ENCODE measurements at places on chromosomes 3 and 15. TPM values are rescaled to one million over a fixed set of nuclear protein-coding genes. Genes with fewer than 3 reads are reported as not detected.
A peak's percentile ranks its signal among the peaks of the same experiment; 100 is the strongest.

- no peak for DNase-seq
Observed at GRCh38 chr3:42161050-42161935, 70.1 kb downstream of the TRAK1 start.

- peak; percentile 10 for DNase-seq
Observed at GRCh38 chr3:140276703-140277102, 341.7 kb downstream of the CLSTN2 start.

- no peak for DNase-seq
Observed at GRCh38 chr3:171113716-171114115, 87.2 kb upstream of the SLC2A2 start.

The MAP4 gene
- 27.6 TPM for total RNA-seq

DNA sequence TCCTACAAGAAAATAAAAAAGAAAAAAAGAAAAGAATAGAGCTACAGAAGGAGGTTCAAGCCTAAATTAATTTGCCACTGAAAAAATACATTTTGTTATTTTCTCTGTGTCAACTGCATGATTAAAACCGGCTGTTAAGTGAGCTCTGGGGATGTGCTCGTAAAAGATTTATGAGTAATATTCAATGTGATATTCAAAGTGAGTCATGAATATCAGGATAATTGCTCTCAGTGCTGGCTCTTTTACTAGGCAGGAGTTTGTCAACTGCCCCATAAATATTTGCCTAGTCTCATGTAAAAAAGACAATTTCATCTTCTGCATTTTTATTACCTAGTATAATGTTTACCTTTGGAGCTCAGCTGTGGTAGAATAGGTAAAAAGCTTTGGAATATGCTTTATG, 78.9 kb downstream of the CDIN1 start:
- DNase-seq = no peak

- no peak for DNase-seq
Observed at GRCh38 chr3:72641072-72641471, 207.2 kb downstream of the SHQ1 start.

GRCh38 chr15:36879568-36880222, 220.7 kb downstream of the MEIS2 start:
- no peak for DNase-seq

The JAGN1 gene
- total RNA-seq = 36.5 TPM

- no peak for DNase-seq
Observed at GRCh38 chr15:39188314-39188713, 392.6 kb upstream of the THBS1 start.

DNA sequence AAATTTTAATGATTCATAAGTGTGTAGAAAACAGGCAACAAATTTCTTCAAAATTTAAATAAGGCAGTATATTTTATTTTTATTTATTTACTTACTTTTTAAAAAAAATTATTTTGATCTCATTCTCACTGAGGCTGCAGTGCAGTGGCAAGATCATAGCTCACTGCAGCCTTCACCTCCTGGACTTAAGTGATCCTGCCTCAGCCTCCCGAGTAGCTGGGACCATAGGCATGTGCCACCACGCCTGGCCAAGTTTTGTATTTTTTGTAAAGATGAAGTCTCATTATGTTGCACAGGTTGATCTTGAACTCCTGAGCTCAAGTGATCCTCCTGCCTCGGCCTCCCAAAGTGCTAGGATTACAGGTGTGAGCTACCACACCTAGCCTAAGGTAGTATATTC, 61.2 kb upstream of the XRN1 start:
- no peak for DNase-seq

GRCh38 chr15:38091078-38091645, 156.7 kb downstream of the TMCO5A start:
- no peak for DNase-seq

DNA sequence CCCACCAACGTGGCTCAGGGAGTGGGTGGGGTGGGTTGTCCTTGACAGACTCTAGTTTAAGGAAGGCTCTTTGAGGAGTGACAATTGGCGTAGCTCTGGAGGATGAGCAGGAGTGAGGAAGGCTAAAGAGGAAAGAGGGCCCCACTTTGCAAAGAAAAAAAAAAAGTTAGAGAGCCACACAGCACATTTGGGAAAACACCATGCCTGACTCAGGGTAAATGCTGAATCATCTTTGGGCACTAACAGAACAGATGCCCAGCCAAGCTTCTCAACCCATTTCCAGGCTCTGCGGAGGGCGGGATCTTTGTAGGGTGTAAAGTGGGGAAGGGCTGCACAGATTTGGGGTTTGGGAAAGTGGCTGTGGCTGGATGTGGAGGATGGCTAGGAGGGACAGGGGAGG, 179.1 kb upstream of the RGMA start:
- no peak for DNase-seq

The FBXO40 gene
- total RNA-seq = not detected

GRCh38 chr3:39189959-39190269, 2.5 kb downstream of the XIRP1 start:
- DNase-seq = peak; percentile 27

DNA sequence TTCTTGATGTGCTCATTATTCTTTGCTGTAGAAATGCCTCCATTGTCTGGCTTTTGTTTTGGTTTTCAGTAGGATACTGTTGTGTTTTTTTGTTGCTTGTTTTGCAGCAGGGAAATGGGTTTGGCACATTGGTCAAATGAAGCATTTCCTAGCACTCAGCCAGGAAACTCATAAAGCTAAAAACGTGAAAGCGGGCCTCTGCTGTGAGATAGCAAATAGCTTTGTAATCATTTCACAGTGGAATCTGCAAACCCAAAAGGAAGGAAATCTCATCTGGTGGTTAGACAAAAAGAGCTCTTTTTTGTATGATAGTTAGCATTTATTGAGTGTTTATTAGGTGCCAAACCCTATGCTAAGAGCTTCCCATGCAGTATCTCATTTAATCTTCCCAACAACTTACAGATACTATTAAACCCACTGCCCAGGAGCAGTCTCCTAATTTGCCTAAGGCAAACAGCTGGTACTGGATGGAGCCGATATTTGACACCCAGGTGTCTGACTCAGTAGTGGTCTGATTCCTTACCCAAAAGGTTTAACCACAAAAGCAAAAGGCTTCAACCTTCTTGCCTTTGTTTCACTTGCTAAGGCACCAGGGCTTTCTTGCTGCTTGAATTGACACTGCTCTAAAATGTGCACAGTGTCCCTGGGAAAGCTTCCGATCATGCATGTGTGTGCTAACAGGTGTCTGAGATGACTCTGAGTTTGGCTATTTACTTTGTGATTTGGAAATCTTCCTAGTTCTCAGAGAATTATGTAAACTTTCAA, 527.9 kb upstream of the MDFIC2 start:
- DNase-seq = no peak

DNA sequence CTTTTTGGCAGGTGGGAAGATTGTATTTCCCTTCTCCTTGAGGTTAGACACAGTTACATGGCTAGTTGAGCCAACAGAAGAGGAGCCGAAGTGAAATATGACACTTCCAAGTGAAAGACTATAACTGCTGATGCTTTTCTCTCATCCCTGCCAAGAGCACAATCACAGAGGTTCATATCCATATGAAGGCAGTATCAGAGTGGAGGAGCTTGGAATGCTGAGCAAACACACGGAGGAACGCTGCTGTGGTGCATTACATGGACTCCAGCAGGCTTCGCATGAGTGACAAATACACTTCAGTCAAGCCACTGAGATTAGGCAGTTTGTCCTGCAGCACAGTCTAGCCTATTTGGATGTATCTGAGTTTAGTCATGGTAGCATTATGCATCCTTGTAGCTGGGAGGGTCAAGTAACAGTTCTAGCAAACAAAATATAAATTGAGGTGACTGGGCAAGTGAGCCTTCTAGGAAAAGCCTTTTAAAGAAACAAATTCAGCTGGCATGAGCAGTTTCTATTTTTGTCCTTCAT, 5.4 kb downstream of the IQCF6 start:
- no peak for DNase-seq

The CIDEC gene
- total RNA-seq = not detected

GRCh38 chr15:65330934-65331645, 26.6 kb downstream of the RNU5B-1 start:
- no peak for DNase-seq

DNA sequence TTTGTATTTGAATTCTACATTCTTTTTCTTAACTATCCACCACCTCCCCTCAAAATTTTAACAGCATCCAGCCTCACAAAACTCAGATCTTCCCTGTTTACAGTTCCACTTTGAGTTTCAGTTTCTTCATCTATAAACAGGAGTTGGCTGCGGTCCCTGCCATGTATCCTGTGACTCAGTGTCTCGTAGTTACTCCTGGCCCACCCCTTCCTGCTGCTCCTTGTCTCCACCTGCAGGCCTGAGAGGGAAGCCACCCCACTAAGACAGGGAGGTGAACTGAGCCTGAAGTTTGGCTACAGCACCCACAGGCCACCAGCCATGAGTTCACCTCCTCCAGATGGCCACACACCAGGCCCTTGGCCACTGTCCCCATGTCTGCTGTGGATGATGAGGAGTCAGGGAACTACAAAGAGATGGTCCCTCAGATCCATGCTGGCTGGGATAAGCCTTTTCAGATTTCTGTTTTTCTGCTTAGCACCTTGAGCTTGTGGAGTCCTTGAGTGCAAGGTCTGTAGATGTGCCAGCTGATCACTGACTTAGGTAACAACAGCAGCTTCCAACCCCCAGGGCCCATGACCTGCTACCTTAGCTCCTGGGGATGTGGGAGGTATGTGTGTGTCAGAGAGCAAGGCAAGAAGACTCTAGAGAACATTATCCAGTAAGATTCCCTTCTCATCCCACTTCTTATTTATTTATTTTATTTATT, 37.5 kb downstream of the CD86 start:
- no peak for DNase-seq

GRCh38 chr3:16927485-16927884, 42.7 kb downstream of the PLCL2 start:
- no peak for DNase-seq

DNA sequence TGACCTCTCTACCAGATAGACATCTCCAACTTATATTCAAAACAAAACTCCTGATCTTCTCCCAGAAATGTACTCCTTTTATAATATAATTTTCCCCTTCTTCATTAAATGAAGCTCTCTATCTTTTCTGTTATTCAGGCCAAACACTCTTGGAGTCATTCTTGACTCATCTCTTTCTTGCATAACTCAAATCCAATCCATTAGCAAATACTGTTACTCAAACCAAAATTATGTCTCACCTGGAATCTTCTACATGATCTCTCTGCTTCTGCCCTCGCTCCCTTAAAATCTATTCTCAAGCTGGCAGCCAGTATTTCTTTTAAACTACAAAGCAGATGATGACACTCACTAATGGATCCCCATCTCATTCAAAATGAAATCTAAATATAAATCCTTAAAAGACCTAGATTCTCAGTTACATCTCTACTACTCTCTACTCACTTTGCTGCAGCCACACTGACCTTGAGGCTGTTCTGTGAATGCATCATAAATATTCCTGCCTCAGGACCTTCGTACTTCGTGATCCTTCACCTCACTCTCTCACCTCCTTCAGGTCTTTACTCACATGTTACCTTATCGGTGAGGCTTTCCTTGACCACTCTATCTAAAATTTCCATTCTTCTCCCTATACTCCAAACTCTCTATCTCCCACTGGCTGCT, 160.9 kb downstream of the TBC1D5 start:
- DNase-seq = no peak

DNA sequence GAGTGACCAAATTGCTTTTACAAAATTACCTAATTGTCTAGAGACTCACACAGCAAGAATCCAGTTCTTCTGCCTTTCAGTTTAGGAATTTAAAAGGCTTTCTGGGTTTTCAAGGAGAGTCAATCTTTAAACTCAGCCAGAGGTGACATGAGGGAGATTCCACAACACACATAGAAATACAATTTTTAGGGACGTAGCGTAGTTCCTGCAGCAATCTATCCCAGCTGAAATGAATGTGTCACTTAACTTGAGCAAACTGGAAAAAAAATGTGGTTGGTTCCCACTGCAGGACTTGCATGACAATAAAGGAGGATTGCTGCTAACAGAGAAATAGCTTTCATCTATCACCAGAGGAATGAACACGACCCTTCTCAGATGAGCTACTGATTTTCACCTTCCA, 269.7 kb downstream of the OTOL1 start:
- DNase-seq = no peak

GRCh38 chr3:31444220-31445142, 88.2 kb upstream of the STT3B start:
- no peak for DNase-seq

DNA sequence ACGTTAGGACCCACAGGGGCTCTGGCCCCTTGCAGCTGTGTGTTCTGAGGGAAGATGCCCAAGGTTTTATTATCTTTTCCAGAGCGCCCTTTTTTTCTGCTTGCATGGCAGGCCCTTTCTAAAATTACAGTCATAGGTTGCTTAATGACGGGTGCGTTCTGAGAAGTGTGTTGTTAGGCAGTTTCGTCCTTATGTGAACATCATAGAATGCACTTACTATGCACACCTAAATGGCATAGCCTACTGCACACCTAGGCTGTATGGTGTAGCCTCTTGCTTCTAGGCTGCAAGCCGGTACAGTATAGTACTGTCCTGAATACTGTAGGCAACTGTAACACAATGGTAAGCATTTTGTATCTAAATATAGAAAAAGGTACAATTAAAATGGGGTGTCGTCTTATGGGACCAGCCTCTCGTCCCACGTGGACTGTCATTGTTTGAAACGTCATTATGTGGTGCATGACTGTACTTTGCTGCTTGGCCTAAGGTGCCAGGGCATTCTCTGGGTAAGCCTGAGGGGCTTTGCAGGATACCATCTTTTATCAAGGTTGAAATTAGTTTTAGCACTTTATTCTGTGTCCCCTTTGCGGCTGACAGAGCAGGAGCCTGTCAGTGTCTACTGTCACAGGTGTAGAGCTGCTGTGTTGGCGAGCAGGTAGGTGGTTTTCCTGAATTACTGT, 10.9 kb downstream of the KLF13 start:
- no peak for DNase-seq

DNA sequence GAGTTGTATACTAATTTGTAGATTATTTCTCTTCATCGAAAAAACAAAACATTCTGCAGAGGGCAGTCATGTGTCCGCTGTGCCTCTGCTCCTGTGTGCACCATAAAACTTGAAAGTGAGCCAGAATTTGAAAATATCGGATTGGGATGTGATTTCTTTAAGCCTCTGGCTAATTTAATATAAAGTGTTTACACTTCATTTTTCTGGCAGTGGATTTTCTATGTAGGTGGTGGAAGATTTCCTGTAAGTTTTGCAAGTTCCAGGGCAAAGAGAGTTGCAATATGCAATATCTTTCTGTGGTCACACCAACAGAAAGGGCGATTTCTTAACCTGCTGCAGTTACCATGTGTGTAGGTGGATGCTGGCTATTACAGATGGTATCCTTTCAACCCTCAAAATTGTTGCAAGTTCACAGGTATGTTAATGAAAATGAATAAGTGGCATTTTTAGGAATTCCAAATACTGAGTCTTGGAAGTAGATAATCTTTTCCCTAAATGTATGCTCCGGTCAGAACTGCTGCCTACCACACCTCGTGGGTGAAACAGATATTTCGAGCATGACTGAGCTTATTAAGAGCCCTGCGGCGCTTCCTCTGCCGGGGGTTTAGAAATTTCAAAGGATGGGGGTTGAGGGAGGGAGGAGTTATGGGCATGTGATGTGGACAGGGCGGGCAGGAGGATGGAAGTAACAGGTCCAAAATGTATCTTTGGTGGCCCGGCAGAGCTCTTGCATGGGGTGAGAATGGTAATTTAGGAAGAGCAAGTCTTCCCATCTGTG, 134.0 kb downstream of the PGPEP1L start:
- peak; percentile 91 for DNase-seq

Data from Caki2 (cell line).